T-helper 2 cell treated with Interferon-gamma antibody and Interleukin-4, amounts not matched to agents 100 ng/mL and 5 ng/mL, for 36 hours (primary cell): ENCODE measurements at places on chromosomes 1 and 21. TPM values are rescaled to one million over a fixed set of nuclear protein-coding genes. Genes with fewer than 3 reads are reported as not detected.

SYPL2 gene
- not detected in 2 replicates for total RNA-seq

SFN gene
- 1.1 and 1.5 TPM in 2 replicates for total RNA-seq

UBXN10 gene
- 0.45 and 0.64 TPM in 2 replicates for total RNA-seq

CFAP107 gene
- not detected in 2 replicates for total RNA-seq

SLC44A5 gene
- not detected in 2 replicates for total RNA-seq

KCNK1 gene
- total RNA-seq: 6.0 and 6.8 TPM in 2 replicates

PTPN22 gene
- 66.9 and 68.7 TPM in 2 replicates for total RNA-seq

ANKRD34A gene
- total RNA-seq: 1.2 and 1.3 TPM in 2 replicates

LAMB3 gene
- 1.5 and 1.6 TPM in 2 replicates for total RNA-seq

ITLN1 gene
- not detected in 2 replicates for total RNA-seq

CHODL gene
- total RNA-seq: not detected in 2 replicates

AMY1C gene
- not detected in 2 replicates for total RNA-seq

L1TD1 gene
- total RNA-seq: not detected in 2 replicates

CD53 gene
- 437 and 443 TPM in 2 replicates for total RNA-seq

PLA2G5 gene
- total RNA-seq: not detected in 2 replicates

AKR1A1 gene
- total RNA-seq: 155 and 167 TPM in 2 replicates

DHRS3 gene
- total RNA-seq: 44.8 and 46.8 TPM in 2 replicates

ACTA1 gene
- 0.16 TPM in 1 of 2 replicates, not detected in the other for total RNA-seq

SLFNL1 gene
- total RNA-seq: 0.20 and 0.27 TPM in 2 replicates

CD1E gene
- total RNA-seq: not detected in 2 replicates

C1orf115 gene
- 0.34 and 0.36 TPM in 2 replicates for total RNA-seq

CFAP57 gene
- not detected in 2 replicates for total RNA-seq

KCND3 gene
- total RNA-seq: not detected in 2 replicates

SIK1 gene
- total RNA-seq: 3.4 and 3.8 TPM in 2 replicates

TMEM125 gene
- total RNA-seq: not detected in 2 replicates

CYP4A11 gene
- total RNA-seq: not detected in 2 replicates

CNKSR1 gene
- total RNA-seq: 5.9 and 7.2 TPM in 2 replicates

AIRE gene
- total RNA-seq: 2.7 and 3.0 TPM in 2 replicates

KAZN gene
- total RNA-seq: 0.48 and 0.91 TPM in 2 replicates

CD1B gene
- not detected in 2 replicates for total RNA-seq

OSBPL9 gene
- total RNA-seq: 40.5 and 54.5 TPM in 2 replicates

ATPAF1 gene
- total RNA-seq: 50.7 and 52.0 TPM in 2 replicates

HUNK gene
- total RNA-seq: not detected in 2 replicates

ATP6V1G3 gene
- not detected in 2 replicates for total RNA-seq

SPTA1 gene
- not detected in 2 replicates for total RNA-seq

MMP23B gene
- 0.82 and 2.5 TPM in 2 replicates for total RNA-seq

FOXD3 gene
- total RNA-seq: 0.09 TPM in 1 of 2 replicates, not detected in the other

XCL1 gene
- 0.91 and 1.1 TPM in 2 replicates for total RNA-seq

AADACL3 gene
- total RNA-seq: not detected in 2 replicates

ZNF683 gene
- 0.52 TPM in 1 of 2 replicates, not detected in the other for total RNA-seq

FCRLB gene
- total RNA-seq: 0.23 and 0.59 TPM in 2 replicates

RGS16 gene
- 10.2 and 10.7 TPM in 2 replicates for total RNA-seq

TTC34 gene
- 1.3 and 1.7 TPM in 2 replicates for total RNA-seq

ERG gene
- total RNA-seq: 0.05 TPM in 1 of 2 replicates, not detected in the other

A3GALT2 gene
- not detected in 2 replicates for total RNA-seq

ZMYND12 gene
- not detected in 2 replicates for total RNA-seq

FCRL6 gene
- total RNA-seq: 0.25 TPM in 1 of 2 replicates, not detected in the other

DCST2 gene
- 0.16 and 0.23 TPM in 2 replicates for total RNA-seq
